Amniotic epithelial cell (primary cell): ENCODE measurements at places on chromosomes 6 and 20.

- no peak for DNase-seq
Measured at GRCh38 chr20:15061061-15061430, 723.6 kb upstream of the FLRT3 start.

- DNase-seq = peak; percentile 7
Measured at GRCh38 chr6:68635706-68636513, 828 bp downstream of the ADGRB3 start.

DNA sequence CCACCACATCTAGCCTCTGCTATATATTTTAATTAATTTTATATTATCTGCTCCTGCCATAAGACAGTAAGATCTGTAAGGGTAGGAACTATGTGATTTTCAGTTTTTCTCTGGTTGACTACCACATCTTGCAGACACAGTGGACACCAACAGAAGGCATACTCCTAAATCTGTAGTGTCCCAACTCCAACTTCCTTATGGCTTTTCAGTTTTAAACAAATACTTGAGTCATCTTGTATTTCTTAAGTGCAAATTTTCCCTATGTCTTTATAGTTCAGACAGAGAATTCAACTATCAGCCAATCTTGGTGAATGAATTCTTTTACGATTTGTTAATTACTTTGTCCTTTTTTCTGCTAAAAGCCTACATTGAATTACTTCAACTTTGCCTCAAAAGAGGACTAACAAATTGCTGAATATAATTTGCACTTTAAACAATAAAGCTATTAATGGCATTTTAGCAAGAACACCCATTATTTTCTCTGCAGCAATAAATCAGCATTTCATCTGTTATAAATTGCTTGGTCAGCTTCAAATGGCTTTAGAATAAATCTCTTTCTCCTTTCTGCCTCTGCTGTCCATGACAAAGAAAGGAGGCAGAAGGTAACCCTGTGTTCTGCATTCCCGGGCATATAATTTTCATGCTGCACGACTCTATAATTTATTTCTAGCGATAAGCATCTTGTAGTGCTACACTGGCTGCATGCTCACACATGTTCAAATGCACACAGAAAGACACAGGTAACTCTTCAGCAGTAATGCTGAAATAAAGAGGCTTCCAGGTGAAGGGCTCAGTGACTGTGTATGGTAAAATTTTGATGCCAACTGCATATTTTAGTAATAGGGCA lies 144.8 kb downstream of the BACH2 start:
- DNase-seq = no peak

- peak; percentile 48 for DNase-seq
Measured at GRCh38 chr20:59055302-59055701, 12.7 kb upstream of the PRELID3B start.

DNA sequence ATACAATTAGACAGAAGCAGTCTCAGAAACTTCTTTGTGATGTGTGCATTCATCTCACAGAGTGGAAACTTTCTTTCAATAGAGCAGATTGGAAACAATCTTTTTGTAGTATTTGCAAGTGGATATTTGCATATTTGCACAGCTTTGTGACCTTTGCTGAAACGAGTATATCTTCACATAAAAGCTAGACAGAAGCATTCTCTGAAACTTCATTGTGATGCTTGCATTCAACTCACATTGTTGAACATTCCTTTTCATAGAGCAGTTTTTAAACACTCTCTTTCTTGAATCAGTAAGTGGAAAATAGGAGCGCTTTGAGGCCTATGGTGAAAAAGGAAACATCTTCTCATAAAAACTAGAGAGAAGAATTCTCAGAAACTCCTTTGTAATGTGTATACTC lies 657.9 kb upstream of the ZNF337 start:
- DNase-seq = no peak

DNA sequence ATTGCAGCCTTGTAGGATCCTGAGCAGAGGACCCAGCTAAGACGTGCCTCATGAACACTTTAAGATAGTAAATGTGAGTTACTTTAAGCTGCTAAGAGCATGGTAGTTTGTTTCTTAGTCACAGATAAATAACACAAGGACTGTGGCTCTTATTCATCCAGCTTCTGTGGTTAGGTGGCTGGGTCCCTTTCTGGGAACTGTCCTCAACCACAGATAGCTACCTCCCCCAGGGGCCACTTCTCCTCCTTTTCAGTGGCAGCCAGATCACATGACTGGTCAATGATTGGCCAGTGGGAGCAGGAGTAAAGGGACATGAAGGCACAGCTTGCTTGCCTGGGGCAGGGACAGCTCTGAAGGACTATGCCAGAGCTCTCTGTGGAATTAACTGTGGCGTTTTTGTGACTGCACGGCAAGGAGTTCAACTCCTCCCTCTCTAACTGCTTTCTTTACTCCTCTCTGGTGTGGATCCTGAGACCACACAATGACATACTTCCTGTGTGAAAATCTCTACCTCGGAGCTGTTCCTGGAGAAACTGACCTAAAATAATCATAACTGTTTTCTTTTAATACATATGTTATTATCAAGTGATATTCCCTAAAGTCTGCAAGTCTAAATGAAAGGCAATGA lies 76.5 kb downstream of the NRN1 start:
- DNase-seq = no peak

- peak; percentile 91 for DNase-seq
Measured at GRCh38 chr6:132227904-132228303, 173.4 kb downstream of the MOXD1 start.

DNA sequence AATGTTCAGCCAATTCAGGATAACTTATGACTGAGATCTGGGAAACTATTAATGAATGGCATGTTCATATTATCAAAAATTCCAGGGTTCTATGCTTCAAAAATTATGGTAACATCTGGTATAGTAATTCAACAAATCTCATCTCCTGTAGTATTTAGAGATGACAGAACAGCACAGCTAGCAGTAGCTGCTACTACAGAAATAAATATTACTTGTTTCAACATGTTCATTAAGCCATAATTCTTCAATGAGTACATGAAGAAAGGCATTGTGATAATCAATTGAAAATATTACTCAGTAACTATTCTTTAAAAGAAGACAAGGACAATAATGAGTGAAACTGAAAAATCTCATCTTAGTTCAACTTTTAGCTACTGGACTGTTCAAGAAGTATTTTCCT lies 66.8 kb downstream of the ATG5 start:
- DNase-seq = no peak

GRCh38 chr6:4404415-4404814 lies 269.0 kb upstream of the ECI2 start:
- no peak for DNase-seq

GRCh38 chr20:53890443-53891305 lies 179.7 kb downstream of the BCAS1 start:
- DNase-seq = no peak

GRCh38 chr6:53803081-53803860 lies 8.5 kb downstream of the LRRC1 start:
- DNase-seq = no peak

DNA sequence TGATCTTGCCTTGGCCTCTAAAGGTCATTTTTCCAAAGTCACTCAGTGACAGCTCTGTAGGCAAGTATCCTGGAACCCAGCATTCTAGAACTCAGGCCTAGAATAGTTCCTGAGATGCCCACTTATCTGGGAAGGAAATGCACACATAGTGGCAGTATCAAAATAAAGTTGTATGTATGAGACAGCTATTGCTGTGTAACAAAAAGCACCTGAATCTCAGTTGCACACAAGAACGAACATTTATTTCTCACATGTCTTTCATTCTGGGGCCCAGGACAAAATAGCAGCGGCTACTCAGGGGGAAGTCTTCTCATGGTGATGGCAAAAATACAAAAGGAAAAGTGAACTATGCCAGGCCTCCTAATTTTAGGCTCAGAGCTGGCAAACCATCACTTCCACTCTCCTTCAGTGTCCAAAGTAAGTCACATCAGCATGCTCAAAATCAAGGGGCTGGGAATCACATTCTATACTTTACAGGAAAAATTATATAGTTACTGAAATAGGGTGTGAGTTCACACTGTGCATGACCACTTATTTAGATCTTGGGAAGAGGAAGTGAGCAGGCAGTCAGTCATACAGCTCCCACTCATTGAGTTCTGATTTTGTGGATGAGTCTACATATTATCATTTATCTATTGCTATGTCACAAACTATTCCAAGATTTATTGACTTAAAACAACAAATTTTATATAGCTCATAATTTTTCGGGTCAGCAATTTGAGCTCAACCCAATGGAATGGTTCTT lies 133.7 kb upstream of the RIN2 start:
- DNase-seq = no peak

- DNase-seq = peak; percentile 45
Measured at GRCh38 chr6:53986721-53987521, 124.3 kb upstream of the MLIP start.

DNA sequence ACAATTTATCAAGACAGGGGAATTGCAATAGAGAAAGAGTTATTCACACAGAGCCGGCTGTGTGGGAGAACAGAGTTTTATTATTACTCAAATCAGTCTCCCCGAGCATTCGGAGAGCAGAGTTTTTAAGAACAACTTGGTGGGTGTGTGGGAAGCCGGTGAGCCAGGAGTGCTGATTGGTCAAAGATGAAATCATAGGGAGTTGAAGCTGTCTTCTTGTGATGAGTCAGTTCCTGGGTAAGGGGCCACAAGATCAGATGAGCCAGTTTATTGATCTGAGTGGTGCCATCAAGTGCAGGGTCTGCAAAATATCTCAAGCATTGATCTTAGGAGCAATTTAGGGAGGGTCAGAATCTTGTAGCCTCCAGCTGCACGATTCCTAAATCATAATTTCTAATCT lies 50.0 kb upstream of the ECI2 start:
- DNase-seq = no peak

GRCh38 chr6:141313986-141314385 lies 818.7 kb upstream of the GJE1 start:
- DNase-seq = no peak

- DNase-seq = no peak
Measured at GRCh38 chr20:57548177-57549058, 12.5 kb upstream of the PCK1 start.

DNA sequence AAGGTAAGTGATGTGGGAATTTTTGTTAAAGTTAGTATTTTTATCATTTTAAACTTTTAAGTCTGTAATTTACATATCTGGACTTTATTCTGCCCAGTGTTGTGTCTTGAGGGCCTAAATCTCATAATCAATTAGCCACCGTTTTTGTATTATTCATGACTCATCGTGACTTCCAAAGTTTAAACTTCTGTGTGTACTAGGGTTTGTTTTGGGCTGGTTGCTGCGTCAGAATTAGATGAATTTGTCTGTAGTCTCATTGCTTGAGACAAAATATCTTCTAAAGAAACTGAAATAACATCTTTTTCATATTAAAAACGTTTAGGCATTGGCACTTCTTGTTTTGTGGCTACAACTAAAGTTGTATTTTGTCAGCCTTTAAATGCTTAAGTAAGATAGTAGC lies 41.3 kb downstream of the CDYL start:
- no peak for DNase-seq

GRCh38 chr6:135141728-135142127 lies 39.4 kb upstream of the MYB start:
- no peak for DNase-seq

- no peak for DNase-seq
Measured at GRCh38 chr20:671252-672030, 4.2 kb downstream of the SCRT2 start.

DNA sequence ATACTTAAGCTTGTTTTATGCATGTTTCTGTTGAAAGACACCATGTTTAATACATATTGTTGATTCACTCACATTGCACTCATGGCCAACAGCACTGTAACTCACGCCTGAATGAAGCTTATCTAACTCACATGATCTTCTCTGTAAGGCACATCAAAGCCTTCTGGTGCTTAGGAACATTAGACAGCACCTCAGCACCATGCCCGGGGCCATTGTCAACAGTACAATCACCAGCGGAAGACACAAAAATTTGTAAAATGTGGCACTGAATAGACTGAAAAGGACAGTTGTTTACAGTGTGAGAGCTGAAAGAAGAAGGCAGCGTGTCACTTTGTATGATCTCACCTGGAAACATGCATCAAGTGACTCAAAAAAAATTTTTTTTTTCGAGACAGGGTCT lies 8.9 kb upstream of the TCF15 start:
- DNase-seq = no peak

DNA sequence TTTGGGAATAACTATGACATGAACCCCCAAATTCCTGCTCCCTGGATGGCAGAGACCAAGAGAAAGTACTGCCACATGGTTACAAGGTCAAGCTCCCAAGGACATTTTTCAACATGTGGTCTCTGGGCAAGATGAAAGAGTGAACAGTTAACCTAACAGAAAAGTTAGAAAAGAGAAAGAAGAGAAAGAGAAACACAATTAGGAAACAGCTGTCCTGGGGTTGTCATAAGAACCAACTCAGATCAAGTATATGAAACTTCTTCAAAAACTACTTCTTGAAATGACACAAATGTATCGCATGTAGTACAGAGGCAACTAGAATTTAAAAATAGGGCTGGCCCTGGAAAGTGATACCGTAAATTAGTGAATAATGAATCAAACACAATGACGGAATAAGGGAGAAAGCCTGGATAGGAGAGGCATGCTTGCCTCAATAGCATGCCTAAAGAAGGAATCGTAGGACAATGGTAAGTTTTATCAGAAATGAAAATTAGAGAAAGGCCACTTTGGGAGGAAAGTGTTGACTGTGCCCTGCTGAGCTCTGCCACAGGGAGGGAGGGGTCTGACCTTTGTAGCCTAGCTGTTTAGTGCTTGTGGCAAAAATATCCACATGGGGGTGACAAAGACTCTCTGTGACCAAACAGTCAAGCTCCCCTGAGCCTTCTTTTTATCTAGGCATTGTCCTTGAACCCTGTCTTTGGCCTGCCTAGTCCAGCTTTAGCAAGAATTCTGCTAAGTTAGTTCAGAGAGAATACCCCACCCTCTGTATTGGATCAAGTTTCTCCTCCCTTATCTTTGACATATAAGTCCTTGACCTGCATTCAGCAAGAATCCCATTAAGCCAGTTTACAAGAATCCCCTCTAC lies 4.3 kb upstream of the DCBLD1 start:
- DNase-seq = no peak

- no peak for DNase-seq
Measured at GRCh38 chr20:13046409-13046808, 37.6 kb downstream of the SPTLC3 start.

- no peak for DNase-seq
Measured at GRCh38 chr20:46253391-46253790, 54.9 kb downstream of the CDH22 start.

- DNase-seq = no peak
Measured at GRCh38 chr6:11122380-11122779, 10.9 kb upstream of the ERVFRD-1 start.

- peak; percentile 74 for DNase-seq
Measured at GRCh38 chr6:43865932-43866645, 96.1 kb downstream of the VEGFA start.
